ENCODE measurements at places on chromosomes 12 and 14. TPM values are rescaled to one million over a fixed set of nuclear protein-coding genes. Genes with fewer than 3 reads are reported as not detected.

DNA sequence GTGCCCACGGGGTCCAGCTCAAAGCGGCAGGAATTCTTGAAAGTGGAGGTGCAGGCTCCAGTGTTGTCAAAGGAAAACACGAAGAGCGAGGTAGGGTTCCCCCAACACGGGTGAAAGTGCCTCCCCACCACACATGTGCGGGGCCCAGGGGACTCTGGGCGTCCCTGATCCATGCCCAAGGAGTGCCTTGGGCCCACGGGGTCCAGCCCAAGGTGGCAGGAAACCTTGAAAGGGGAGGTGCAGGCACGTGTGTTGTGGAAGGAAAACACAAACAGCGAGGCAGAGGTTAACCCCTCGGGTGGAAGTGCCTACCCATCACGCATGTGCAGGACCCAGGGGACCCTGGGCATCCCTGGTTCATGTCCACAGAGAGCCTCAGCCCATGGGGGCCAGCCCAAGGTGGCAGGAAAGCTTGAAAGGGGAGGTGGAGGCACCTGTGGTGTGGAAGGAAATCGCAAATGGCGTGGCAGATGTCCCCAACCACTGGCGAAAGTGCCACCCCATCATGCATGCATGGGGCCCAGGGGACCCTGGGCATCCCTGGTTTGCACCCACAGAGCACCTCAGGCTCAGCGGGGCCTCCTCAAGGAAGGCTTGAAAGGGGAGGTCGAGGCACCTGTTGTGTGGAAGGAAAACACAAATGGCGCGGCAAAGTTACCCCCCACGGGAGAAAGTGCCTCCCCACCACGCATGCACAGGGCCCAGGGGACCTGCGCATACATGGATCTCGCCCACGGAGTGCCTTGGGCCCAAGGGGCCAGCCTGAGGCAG lies 584.6 kb downstream of the ALG10 start:
- DNase-seq: no peak
- no peak overlapping the region for H3K27ac ChIP-seq

DNA sequence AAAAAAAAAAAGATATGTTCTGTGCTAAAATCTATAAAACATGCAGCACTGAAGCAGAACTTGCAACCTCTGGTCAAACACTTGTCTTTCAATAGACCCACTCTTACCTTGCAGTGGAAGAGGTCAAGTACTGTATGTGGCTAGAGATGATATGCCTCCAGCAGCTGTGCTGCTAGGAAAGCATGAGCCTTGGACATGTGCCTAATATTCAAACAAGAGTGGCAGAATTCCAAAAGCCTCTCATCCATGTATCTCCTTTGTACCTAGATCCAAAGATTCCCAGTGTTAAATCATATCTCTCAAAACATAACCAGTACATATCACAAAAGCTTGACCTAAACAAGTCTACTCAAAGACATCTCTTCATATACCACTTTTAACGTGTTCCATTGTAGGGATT lies 105.0 kb upstream of the CPNE8 start:
- no peaks in the 10 kb centered on the region for H3K27me3 ChIP-seq
- no peak for DNase-seq
- H3K36me3 ChIP-seq: no peaks in the 10 kb centered on the region
- H3K4me3 ChIP-seq: no peak overlapping the region

GRCh38 chr12:47409310-47409987 lies 296.4 kb downstream of the RPAP3 start:
- H3K27ac ChIP-seq: no peak overlapping the region
- DNase-seq: no peak
- H3K4me1 ChIP-seq: no peaks in the 10 kb centered on the region
- no peaks in the 10 kb centered on the region for H3K36me3 ChIP-seq
- H3K4me3 ChIP-seq: no peak overlapping the region

The SYT1 gene
- polyA plus RNA-seq: 0.75 TPM

The KIF5A gene
- polyA plus RNA-seq: 0.31 TPM

The PTPRB gene
- polyA plus RNA-seq: 1.8 TPM

- DNase-seq: peak; percentile 76
- H3K27me3 ChIP-seq: no peaks in the 10 kb centered on the region
- H3K4me3 ChIP-seq: peak overlapping the region; percentile 58
- peaks cover 29% of the 10 kb centered on the region for H3K4me1 ChIP-seq
These were observed 23.8 kb upstream of the LRTM2 start for GRCh38 chr12:1796515-1797010.

DNA sequence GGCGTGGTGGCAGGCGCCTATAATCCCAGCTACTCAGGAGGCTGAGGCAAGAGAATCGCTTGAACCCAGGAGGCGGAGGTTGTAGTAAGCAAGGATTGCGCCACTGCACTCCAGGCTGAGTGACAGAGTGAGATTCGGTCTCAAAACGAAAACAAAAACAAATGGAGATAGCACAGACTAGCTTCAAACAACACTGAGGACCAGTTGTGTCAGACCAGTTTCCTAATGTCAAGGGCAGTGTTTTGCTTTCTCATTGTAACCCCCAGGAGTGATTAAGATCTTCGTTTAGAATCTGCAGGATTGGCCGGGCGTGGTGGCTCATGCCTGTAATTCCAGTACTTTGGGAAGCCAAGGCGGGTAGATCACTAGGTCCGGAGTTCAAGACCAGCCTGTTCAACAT lies 18.5 kb downstream of the RPGRIP1 start:
- H3K27me3 ChIP-seq: no peaks in the 10 kb centered on the region
- no peak overlapping the region for H3K27ac ChIP-seq
- H3K4me1 ChIP-seq: peaks cover 6% of the 10 kb centered on the region
- no peaks in the 10 kb centered on the region for H3K36me3 ChIP-seq
- H3K4me3 ChIP-seq: no peak overlapping the region
- no peak for DNase-seq

The PLEKHH1 gene
- 3.8 TPM for polyA plus RNA-seq

The MARK3 gene
- 61.8 TPM for polyA plus RNA-seq

DNA sequence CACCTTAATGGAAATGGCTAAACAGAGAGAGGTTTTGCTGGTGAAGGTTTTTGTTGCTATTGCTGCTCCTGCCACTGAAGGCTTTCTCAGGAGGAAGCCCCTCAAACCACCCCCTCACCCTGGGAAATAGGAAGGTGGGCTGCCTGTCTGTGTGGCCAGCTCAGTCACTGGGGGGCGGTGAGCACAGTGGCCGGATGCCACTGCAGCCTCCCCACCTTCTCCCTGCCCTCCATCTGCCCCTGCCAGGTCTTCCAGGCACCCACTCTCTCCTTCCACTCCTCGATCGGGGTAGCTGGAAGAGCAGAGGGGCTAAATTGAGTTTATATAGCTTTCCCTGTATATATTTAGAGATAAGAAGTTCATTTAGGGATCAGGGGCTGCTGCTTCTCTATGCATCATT lies 80.8 kb downstream of the PAPOLA start:
- H3K27ac ChIP-seq: no peak overlapping the region
- H3K4me1 ChIP-seq: no peaks in the 10 kb centered on the region
- H3K4me3 ChIP-seq: no peak overlapping the region

The ACAD10 gene
- polyA plus RNA-seq: 12.4 TPM

GRCh38 chr12:26229910-26230309 lies 34.5 kb downstream of the SSPN start:
- H3K4me1 ChIP-seq: peaks cover 11% of the 10 kb centered on the region
- H3K27me3 ChIP-seq: peaks cover 13% of the 10 kb centered on the region
- no peak for DNase-seq
- no peak overlapping the region for H3K4me3 ChIP-seq

DNA sequence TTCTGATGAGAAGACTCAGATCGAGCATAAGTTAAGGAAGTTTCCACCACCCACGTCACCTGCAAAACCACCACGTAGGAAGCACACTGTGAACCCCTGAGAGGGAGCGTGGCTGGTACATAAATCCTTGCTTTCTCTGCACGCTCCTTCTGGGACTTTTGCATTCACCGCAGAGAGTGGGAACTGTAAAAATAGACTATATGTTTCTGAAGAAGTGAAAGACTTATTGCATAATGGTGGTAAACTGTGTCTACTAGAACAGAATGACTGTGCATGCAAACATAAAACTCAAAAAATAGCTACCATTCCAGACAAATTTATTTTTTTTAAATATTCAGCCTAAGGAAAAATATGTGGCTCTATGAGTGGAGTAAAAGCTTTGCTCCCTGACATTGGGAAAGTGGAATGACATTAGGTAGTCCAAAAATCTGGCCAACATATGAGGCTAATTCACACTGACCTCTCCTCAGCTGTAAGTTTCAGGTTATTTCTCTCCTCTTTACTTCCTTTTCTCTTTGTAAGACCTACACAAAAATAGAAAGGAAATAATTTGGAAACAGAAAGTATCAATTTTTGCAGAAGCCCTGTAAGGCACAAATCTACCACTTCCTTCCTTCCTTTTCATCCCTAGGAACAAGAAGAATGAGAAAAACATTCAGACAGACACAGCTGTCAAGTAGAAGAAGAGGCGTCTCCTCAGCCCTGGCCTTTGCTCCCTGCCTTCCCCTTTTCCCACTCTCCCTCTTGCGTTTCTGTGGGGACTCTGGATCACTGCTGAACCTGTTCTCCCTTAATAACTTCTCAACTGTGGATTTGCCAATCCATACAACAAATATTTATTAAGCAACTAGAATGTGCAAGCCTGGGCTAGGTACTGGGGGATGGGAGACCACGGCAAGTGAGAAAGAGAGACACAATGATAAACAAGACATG lies 264.3 kb upstream of the FOXN3 start:
- no peaks in the 10 kb centered on the region for H3K27me3 ChIP-seq
- no peaks in the 10 kb centered on the region for H3K36me3 ChIP-seq
- no peaks in the 10 kb centered on the region for H3K4me1 ChIP-seq
- H3K27ac ChIP-seq: peak overlapping the region; percentile 73
- H3K4me3 ChIP-seq: no peak overlapping the region

The MYH6 gene
- polyA plus RNA-seq: 1.4 TPM

GRCh38 chr12:73656375-73656774 lies 881.3 kb upstream of the ATXN7L3B start:
- DNase-seq: no peak
- H3K36me3 ChIP-seq: no peaks in the 10 kb centered on the region
- no peaks in the 10 kb centered on the region for H3K27me3 ChIP-seq
- no peak overlapping the region for H3K27ac ChIP-seq
- H3K4me1 ChIP-seq: no peaks in the 10 kb centered on the region
- H3K4me3 ChIP-seq: no peak overlapping the region

DNA sequence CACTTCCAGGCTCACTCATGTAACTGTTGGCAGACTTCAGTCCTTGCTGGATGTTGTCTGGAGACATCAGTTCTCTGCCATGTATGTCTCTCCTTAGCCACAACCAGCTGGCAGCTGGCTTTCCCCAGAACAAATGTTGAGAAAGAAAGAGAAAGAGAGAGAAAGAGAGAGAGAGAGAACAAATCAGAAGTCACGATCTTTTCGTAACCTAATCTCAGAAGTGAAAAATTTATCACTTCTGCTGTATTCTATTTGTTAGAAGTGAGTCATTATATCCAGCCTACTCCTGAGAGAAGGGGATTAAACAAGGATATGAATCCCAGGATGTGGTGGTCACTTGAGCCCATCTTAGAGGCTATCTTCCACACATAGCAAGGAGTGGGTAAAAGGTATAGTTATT lies 101.2 kb downstream of the BTG1 start:
- no peaks in the 10 kb centered on the region for H3K36me3 ChIP-seq
- no peak overlapping the region for H3K4me3 ChIP-seq
- no peak overlapping the region for H3K27ac ChIP-seq
- no peak for DNase-seq

GRCh38 chr12:121976950-121977349 lies 44.7 kb upstream of the BCL7A start:
- no peaks in the 10 kb centered on the region for H3K4me1 ChIP-seq
- H3K27ac ChIP-seq: no peak overlapping the region
- H3K36me3 ChIP-seq: no peaks in the 10 kb centered on the region
- H3K27me3 ChIP-seq: no peaks in the 10 kb centered on the region
- no peak for DNase-seq

- DNase-seq: no peak
- no peaks in the 10 kb centered on the region for H3K27me3 ChIP-seq
- no peaks in the 10 kb centered on the region for H3K4me1 ChIP-seq
- no peak overlapping the region for H3K4me3 ChIP-seq
- no peaks in the 10 kb centered on the region for H3K36me3 ChIP-seq
These were observed 266.0 kb downstream of the ALG10 start for GRCh38 chr12:34287986-34288962.

- H3K36me3 ChIP-seq: peaks cover 28% of the 10 kb centered on the region
- H3K4me3 ChIP-seq: no peak overlapping the region
- no peaks in the 10 kb centered on the region for H3K27me3 ChIP-seq
- no peak overlapping the region for H3K27ac ChIP-seq
- DNase-seq: no peak
These were observed 63.9 kb downstream of the BEGAIN start for GRCh38 chr14:100523131-100523842.

DNA sequence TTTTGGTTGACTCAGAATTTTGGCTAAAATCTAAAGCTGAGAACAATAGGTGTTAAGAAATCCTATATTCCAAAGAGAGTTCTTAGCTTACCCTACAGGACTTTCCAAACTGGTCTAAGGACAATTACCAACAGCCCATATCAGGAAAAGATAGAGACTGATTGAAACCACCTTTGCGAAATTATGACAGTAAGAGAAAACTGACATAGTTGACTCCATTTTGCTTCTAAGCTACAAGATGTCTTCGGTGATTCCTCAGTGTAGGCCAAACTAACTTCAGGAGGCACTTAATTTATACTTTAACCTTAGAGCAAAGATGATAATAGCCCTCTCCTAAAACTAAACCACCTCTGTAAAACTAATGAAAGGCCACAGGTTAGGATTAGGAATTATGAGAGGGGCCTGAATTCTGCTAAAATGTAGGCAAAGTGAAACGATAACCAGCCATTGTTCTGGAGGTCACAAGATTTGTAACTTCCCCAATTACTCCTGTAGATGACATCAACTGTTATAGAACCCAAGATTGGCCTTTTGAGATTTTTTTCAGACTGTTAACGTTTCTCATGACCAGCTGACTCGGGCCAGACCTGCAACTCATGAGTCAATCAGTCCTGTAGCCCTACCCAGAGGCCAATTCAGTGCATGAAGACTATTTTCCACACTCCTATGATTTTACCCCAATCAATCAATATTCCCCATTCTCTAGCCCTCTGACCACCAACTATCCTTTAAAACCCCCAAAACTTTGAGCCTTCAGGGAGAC lies 43.0 kb downstream of the KLRG1 start:
- H3K4me1 ChIP-seq: no peaks in the 10 kb centered on the region
- no peak overlapping the region for H3K27ac ChIP-seq
- no peak overlapping the region for H3K4me3 ChIP-seq
- H3K27me3 ChIP-seq: no peaks in the 10 kb centered on the region
- H3K36me3 ChIP-seq: no peaks in the 10 kb centered on the region

DNA sequence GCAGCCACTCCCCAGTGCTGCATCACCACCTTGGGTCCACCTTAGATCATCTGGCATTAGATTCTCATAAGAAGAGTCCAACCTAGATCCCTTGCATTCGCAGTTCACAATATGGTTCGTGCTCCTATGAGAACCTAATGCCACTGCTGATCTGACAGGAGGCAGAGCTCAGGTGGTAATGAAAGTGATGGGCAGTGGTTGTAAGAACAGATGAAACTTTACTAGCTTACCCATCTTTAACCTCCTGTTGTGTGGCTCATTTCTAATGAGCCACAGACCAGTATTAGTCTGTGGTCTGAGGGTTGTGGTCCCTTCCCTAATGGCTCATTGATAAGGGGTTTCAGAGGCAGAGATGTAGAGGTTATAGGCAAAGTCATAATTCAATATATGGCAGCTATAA lies 615.9 kb upstream of the MIS18BP1 start:
- no peaks in the 10 kb centered on the region for H3K27me3 ChIP-seq
- no peak overlapping the region for H3K4me3 ChIP-seq
- H3K4me1 ChIP-seq: no peaks in the 10 kb centered on the region
- no peaks in the 10 kb centered on the region for H3K36me3 ChIP-seq
- H3K27ac ChIP-seq: no peak overlapping the region

Measured in stomach (tissue), 19 donors.